ENCODE measurements at places on chromosomes 4 and X.

DNA sequence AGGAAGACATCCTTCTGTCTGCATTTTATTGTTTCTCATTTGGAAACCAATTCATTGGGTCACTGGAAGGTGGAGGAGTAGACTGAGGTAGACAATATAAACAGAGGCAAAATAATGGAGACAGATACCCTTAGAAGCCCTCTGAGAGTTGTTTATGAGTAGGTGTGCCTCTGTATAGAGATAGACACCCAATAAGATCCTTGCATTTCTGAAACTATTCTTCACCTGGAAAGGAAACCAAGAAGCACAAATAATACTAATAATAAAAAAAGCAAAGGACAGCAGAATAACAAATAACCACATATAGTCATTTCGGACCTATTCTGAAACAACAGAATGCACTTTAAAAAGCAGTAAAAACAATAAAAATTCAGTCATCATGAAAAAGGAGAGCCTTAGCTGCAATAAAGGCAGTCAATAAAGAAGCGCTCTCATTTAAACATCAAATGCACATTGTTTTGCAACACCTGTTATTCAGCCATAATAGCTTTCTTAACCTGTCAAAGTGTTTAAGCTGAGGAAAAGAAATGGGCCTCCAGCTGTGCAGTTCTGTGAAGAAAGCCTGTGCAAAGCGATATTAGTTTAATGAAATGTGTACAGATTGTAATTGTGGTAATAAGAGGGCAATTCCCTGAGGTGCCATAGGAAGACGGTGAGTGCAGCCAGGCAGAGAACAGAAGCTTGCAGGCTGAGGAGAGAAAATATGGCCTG, 904.2 kb downstream of the STPG2 start:
- no peak for DNase-seq

DNA sequence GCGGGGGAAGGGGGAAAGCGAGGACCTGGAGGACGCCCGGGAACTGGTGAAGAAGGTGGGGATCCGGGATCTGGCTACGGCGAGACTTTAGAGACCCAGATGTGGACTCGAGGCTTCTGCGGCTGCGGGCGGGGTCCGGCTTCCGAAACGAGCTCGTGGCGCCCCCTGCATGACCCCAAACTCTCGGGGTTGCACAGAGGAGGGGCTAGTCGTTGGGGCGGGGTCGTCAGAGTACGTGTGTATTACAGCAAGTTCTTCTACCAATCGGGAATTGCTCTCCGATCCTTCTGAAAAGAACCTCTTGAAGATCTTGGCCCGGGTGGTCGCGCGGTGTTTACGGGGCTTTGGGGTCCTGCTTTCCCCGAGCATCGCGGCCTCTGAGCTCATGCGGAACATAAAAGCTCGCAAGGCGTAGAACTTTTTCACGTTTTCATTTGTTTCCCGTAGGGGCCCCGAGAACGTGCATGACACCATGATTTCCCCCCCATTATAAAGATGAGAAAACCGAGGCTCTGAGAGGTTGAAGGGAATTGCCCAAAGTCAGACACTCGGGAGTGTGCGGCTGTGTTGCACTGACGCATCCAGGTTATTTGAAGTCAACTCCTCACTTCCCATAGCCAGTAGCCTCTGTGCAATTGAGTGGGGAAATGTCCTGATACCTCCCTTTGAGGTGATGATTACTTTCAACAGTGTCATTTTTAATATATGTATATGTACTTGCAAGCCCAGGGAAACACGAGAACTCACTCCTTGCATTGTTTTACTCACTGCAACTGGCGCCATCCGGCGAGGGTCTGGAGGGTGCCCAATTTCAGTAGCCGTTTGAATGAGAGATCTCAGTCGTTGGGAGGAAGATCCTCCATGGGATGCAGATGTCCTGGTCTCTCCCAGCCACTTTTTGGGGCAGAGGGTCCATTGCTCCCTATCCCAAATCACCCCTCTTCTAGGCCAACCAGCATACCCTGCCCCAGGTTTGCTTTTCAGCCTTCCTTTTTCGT, at the start of gene BEND4:
BEND4 (minus strand) TSS at position 149 of the 998 bp plus-strand sequence. CDS start 512 bp downstream, outside the sequence.
- no peak for DNase-seq

DNA sequence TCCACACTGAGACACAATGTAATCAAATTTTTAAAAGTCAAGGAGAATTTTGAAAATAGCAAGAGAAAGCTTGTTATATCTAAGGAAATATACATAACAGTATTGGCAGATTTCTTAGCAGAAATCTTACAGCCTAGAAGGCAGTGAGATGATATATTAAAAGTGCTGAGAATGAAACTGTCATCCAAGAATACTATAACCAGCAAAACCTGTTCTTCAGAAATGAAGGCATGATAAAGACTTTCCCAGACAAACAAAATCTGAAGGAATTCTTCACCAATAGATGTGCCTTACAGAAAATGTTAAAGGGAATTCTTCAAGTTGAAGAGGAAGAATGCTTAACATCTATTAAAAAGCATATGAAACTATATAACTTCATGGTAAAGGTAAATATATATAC, 73.6 kb downstream of the CPEB2 start:
- no peak for DNase-seq

- no peak for DNase-seq
Observed at GRCh38 chrX:46757593-46757992, 1.3 kb downstream of the SLC9A7 start.

GRCh38 chr4:24674279-24674678, 89.9 kb upstream of the DHX15 start:
- DNase-seq: no peak

DNA sequence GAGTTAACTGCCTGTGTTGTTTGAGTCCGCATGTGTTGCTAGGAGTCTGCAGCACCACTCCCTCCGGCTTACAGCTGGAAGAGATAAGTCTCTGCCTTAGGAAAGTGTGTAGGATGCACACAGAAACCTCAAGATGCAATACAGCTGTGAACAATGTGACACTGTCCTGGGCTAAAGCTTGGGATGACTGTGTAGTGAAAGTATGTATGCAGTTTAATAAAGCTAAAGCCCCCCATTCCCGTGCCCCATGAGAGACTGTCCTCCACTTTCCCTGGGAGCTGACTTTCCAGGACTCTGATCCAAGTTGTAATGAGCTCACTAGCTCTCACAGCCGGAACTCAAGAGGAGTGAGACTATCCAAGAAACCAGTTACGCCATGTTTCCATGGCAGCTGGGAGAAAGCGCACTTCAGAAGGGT, 156.6 kb upstream of the FTHL17 start:
- DNase-seq: no peak

- no peak for DNase-seq
Observed at GRCh38 chr4:39614487-39615162, 24.0 kb downstream of the SMIM14 start.

DNA sequence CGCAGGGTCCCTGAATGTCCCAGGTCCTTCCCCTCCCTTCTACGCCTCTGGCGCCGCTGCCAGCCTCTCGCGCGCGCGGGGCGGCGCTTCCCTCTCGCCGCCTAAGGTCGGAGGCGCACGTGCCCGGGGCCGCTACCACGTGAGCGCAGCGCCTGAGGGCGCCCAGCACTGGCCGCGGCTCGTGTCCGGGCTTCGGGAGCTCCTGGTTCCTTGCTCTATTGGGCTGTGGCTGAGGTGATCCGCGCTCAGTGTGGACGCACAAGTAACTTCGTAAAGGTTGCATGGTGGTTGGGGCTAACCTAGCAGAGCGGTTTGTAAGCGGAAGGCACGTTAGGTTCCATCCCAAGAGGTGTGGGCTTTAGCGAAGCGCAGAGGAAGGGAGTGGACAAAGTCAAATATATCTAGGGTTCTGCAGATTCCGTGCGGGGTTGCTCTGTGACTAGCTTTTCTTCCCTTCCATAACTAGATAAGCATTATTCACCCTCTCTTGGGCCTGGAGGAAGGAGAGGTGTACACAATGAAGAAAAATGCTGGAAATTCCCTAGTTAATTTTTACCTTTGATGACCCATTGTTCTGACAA, 1.8 kb downstream of the TLL1 start:
- no peak for DNase-seq

DNA sequence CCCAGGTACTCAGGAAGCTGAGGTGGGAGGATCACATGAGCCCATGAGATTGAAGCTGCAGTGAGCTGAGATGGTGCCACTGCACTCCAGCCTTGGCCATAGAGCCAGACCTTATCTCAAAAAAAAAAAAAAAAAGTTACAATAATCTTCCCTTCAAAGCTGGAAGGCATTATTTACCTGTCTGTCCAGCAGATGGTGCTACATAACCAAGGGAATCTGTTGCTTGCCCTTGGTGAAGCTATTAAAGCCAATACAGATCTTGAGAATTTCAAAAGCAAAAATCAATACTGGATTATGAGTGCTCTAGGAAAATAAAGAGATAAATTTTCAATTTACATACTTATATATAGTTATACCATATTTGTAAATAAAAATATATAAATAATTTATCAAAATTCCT, 25.9 kb downstream of the PKD2 start:
- DNase-seq: no peak

DNA sequence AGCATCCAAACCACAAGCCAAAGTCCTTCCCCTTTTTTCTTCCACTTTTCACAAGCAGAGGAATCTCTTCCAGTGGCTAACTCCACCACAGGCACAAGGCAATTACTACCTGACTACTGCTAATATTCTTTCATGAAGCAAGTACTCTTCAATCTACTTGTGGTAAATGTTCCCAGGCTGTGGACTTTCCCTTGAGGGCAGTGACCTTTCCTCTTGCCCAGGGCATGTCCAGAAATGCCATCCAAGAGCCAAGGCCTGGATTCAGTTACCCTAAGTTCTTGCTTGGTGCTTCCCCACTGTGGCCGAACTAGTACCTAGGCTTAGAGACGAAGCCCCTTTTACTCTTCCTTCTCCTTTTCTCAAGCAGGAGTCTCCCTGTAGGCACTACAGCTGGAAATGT, 400.7 kb downstream of the DCAF12L2 start:
- DNase-seq: no peak

DNA sequence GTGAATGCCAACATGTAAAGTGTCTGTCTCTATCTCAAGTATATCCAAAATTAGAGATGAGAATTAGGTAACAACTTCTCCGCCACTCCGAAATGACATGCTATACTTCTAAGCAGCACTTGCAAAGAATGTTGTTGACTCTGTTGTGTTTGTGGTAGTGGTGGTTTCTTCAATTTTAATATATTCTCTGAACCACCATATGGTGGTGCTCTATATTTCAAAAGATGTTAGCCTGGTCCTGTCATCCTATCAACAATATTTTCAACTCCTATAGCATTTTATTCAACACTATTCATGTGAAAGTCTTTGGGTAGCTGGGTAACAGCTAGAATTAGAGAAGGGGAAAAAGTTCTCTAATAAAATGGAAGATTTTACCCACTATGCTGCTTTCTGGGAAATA, 1622.8 kb upstream of the IGFBP7 start:
- DNase-seq: no peak

- DNase-seq: no peak
Observed at GRCh38 chr4:168441412-168441811, 38.9 kb downstream of the DDX60L start.

All from substantia nigra (tissue), 51 donors.